ENCODE measurements at places on chromosomes 3 and 15. TPM values are rescaled to one million over a fixed set of nuclear protein-coding genes. Genes with fewer than 3 reads are reported as not detected.

The STAC gene
- total RNA-seq = 7.7 TPM

The TRPM1 gene
- total RNA-seq = not detected

The FEM1B gene
- total RNA-seq = 77.5 TPM

The MORC1 gene
- not detected for total RNA-seq

The EOMES gene
- total RNA-seq = not detected

The CCR5 gene
- not detected for total RNA-seq

The CCDC39 gene
- total RNA-seq = 0.12 TPM

The IQCH gene
- total RNA-seq = 7.0 TPM

The SI gene
- not detected for total RNA-seq

The SCN5A gene
- 0.75 TPM for total RNA-seq

The GOLGA8S gene
- total RNA-seq = under 0.01 TPM

The AKAP13 gene
- total RNA-seq = 93.7 TPM

The CPNE9 gene
- not detected for total RNA-seq

The DAZL gene
- total RNA-seq = not detected

The DUOX2 gene
- not detected for total RNA-seq

The GOLGA6L4 gene
- 1.2 TPM for total RNA-seq

The CGNL1 gene
- total RNA-seq = 1.5 TPM

The DUOXA2 gene
- total RNA-seq = not detected

The TIPARP gene
- total RNA-seq = 45.7 TPM

The HIGD2B gene
- not detected for total RNA-seq

All from uterine smooth muscle cell (primary cell).